ENCODE measurements at places on chromosomes 4 and X. TPM values are rescaled to one million over a fixed set of nuclear protein-coding genes. Genes with fewer than 3 reads are reported as not detected.

- DNase-seq, result no peak
Observed at GRCh38 chr4:1361431-1361830, 14.4 kb downstream of the UVSSA start.

DNA sequence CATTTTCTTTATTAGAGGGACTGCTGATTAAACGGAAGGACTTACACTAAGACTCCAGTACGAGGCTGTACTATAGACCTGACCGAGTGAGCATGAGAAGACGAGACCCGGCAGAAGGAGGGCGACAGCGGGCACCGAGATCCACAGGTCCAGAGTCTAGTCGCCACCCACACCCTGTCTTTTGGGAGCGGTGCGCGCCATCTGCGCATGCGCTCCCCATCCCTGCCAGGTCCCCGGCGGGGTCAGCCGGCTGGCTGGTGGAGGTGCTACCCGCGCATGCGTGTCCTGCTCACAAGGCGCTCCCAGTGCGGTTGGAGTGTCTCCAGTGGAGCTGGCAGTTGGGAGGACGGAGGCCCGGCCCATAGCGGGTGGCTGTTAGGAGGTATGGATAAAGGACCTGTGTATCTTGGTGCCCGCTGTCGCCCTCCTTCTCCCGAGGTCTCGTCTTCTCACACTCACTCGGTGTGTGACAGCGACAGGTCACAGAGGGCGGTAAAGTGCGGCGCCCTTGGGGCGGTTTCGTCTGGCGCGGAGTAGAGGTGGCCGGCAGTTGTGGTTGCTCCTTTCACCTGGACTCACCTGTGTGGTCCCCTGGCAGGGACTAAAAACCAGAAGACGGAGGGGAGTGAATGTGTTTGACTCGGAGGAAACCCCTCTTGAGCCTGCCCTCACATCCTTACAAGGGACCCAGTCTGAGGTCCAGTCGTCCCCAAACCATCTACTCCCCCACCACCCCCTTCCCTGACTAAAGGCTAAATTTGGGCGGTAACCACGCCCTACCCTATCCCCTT lies 7.6 kb upstream of the HSD17B10 start:
- DNase-seq, result peak; percentile 37

The HHIP gene
- polyA plus RNA-seq, result 3.0 TPM

DNA sequence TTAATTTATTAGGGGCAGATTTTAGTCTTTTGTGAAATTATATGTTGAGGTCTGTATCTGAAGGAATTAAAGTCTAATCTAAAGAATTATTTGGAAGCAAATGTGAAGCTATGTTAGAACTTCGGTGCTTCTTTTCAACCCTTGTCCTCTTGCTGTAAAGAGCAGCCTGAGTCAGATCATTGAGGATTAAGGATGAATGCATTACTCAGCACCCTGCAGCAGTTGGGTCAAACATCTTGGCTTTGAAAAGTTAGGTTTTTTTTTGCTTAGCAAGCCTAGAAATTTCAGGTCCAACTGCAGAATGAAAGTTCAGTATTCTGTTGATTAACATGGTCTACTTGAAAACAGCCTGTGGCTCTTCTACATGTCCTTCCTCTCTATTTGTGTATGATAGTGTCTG lies 57.6 kb downstream of the SLC4A4 start:
- DNase-seq, result no peak

GRCh38 chr4:75046226-75046625 lies 113.3 kb downstream of the PARM1 start:
- no peak for DNase-seq

DNA sequence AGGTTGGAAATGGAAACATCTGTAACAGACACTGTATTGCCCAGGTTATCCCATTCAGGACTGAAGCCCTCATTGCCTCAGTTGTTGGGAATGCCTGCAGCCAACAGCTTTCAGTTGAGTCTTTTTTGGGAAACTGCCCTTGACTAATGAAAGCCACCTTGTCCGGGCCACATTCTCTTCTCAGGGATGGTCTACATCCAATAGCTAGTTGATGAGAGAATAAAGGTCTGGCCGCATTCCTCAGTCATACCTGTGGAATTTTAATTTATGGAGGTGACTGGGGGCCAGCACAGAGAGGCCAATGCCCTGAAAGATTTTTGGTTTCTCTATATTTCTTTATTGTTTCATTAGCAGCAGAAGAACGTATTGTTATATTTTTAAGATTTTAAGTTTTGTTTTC lies 147.6 kb upstream of the MSX1 start:
- no peak for DNase-seq

DNA sequence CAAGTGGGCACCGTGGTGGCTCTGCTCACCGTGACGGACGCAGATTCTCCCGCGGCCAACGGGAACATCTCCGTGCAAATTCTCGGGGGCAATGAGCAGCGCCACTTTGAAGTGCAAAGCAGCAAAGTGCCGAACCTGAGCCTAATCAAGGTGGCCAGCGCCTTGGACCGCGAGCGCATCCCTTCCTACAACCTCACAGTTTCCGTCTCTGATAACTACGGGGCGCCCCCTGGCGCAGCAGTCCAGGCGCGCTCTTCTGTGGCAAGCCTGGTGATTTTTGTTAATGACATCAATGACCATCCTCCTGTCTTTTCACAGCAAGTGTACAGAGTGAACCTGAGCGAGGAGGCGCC lies 2.7 kb downstream of the FAT4 start:
- DNase-seq, result peak; percentile 66

DNA sequence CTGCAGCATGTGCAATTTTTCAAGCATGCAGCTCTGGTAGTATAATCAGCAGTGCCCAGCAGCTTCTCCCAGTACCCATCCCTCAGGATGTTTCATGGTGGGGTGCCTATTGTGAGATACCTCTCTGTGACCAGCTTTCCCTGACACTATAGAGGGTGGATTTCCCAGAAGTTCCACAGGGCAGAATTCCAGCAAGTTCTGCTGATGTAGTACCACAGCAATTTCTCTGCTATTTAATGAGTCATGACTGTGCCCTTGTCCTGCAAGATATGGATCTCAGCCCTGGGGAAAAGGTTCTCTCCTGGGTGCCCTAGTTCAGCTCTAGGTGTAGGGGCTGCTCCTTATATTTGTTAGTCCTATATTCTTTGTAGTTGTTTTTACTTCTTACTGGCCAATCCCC lies 174.8 kb downstream of the ENOX2 start:
- DNase-seq, result no peak

DNA sequence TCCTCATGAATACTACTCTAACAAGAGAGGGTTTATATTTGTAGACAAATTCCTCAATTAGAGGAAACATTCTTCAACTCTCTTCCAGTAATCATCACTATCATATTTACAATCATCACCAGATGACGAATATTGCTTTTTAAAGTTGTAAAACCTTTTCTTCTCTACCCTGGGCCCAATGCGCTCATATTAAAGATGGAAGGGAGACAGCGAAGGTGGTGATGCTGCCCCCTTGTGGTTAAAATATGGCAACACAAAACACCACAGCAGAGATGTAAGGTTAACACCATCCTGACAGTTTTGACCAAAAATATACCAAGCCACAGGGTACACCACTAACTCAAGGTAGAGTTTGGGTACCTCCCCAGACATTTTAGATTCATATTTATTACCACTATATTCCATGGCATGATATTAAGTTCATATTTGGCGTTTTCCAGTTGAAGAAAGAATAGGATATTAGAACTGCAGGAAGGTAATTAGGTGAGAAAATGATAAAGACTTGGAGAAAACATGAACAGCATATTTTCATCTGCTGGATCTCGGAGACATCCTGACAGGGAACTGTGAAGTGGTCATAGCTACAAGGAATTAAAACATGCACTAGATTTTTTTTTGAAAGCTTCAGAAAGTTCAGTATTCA lies 72.8 kb downstream of the SLC9A7 start:
- DNase-seq, result peak; percentile 13

The TRMT10A gene
- 17.5 TPM for polyA plus RNA-seq

GRCh38 chr4:54668014-54668611 lies 10.4 kb downstream of the KIT start:
- DNase-seq, result no peak

- DNase-seq, result no peak
Observed at GRCh38 chr4:168707205-168707604, 210.4 kb downstream of the PALLD start.

DNA sequence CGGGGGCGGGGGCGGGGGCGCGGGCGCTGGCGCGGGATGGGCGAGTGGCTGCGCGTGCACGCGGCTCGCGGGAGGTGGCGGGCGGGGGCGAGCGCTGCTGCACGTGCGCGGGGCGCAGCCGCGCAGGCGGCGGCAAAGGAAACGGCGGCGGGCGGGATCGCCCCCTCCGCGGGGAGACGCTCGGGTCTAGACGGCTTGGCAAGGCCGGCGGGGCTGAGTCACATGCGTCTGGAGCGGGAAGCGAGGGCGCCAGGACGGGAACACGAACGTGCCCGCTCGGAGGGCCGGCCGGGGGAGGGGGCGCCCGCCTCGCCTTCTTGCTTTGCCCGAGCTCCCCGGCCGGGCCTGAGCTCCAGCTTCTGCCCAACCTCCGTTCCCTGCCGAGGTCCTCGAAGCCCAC lies 4.3 kb upstream of the HAUS7 start:
- DNase-seq, result no peak

- DNase-seq, result no peak
Observed at GRCh38 chrX:68908071-68908470, 79.2 kb downstream of the EFNB1 start.

DNA sequence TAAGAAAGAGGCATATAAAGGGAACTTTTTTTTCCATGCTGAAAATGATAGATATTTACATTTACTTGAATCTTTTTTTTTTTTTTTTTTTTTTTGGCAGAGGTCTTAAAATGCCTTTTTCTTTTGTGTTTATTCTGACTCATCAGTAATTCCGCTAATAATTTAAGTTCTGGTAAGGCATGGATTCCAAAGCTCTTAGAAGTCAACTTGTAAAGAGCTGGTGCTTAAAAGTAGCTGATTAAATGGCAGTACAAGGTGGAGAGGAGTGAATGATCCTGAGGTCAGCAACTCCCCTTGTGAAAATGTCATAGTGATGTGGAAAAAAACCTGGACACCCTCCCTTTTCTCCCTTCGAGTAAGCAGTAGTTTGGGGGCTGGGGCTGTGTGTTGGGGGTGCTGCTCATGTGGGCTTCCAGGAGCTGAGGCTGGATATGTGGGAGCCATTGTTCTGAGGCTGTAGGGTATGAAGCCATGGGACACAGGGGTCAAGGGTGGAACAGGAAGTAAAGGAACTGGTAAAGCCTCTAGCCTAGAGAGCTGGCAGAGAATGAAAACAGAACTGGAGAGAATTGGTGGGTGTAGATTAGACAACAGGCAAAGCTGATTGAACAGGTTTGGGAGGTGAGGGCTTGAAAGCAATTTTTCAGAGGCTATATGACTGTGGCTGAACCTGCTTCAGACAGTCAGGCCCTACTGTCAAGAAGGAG lies 41.0 kb upstream of the PITX2 start:
- no peak for DNase-seq
